ENCODE measurements at places on chromosomes 5 and 9.

GRCh38 chr9:138064547-138064946, 187.0 kb downstream of the CACNA1B start:
- no peak for DNase-seq

DNA sequence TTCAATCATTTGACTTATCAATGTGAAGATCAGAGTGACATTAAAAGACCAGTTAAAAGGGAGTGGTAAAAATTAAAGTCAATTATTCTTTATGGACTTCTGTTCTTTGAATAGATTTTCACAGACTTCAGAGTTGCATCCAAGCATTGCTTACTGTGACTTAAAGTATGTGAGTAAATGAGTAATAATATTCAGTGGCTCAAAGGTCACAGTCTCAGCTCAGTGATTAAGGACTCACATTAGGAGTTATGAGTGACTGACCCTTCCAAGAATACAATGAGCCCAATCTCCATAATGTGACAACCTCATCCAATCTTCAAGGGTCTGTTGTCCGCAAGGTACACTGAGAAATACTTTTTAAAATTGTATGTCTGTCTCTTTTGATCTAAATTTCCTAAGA, 811.2 kb downstream of the BRINP1 start:
- no peak for DNase-seq

- no peak for DNase-seq
These were observed 51.6 kb downstream of the DMRT1 start for GRCh38 chr9:893115-893514.

DNA sequence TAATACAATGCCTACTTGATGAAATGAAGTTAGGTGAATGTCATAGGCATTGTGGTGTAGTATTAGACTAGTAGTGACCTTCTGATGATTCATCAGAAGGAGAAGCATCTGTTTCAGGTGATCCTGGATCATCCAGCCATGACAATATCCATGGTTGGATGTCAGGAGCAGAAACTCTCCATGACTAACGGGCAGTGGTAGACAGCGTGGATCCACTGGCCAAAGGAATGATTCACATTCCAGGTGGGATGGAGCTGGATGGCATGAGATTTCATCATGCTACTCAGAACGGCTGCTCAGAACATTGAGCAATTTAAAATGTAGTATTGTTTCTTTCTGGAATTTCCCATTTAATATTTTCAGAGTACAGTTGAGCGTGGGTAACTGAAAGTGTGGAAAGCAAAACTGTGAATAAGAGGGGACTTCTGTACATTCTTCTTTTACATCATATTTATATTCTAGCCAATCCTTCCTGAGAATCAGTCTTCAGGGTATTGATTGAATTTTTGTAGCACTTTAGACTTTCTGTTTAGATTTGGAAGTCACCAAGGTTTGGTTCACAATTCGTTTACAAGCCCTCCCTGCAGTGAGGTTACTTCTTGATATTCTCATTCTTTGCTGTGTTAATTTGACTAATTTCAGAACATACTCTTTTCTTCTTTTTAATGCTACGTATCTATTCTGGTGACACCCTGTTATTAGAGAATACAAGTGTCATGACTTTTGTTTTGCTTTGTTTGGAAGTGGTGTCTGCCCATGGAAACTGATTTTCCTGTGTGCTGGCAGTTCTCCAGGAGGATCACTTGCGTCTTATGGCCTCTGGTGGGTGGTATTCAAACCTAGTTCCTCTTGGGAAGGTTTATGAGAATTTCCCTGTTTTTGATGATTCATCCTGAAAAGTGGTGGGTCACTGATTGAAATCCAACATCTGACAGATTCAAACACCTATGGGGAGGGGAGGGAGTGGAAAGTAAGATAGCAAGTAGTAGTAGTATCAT, 12.2 kb upstream of the CLINT1 start:
- peak; percentile 54 for DNase-seq

DNA sequence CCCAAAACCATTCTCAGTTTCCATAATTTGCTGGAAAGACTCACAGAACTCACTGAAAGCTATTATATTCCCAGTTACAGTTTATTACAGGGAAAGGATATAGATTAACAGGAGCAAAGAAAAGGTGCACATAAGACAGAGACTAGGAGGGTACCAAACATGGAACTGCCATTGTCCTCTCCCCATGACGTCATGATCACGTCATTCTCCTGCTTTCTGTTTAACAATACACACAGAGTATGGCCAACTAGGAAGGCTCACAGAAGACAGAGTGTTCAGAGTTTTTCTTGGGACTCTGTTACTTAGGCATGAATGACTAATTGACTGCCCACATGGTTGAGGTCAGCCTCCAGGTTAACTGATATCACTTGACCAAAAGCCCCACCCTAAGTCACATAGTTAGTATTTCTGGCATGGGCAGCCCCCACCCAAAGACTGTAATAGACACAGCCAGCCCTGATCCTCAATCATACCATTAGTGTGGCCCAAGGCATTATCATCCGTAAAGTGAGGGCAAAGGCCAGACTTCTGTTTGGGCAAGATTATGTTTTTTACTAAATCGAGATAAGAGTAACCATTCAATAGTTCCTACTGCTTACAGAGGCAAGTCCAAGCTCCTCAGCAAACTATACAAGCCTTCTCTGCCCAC, 353.5 kb upstream of the POU5F2 start:
- no peak for DNase-seq

GRCh38 chr9:37390759-37391158, 31.7 kb upstream of the GRHPR start:
- DNase-seq = no peak

- no peak for DNase-seq
These were observed 216.6 kb downstream of the NR2F1-AS1 start for GRCh38 chr5:93364378-93364777.

DNA sequence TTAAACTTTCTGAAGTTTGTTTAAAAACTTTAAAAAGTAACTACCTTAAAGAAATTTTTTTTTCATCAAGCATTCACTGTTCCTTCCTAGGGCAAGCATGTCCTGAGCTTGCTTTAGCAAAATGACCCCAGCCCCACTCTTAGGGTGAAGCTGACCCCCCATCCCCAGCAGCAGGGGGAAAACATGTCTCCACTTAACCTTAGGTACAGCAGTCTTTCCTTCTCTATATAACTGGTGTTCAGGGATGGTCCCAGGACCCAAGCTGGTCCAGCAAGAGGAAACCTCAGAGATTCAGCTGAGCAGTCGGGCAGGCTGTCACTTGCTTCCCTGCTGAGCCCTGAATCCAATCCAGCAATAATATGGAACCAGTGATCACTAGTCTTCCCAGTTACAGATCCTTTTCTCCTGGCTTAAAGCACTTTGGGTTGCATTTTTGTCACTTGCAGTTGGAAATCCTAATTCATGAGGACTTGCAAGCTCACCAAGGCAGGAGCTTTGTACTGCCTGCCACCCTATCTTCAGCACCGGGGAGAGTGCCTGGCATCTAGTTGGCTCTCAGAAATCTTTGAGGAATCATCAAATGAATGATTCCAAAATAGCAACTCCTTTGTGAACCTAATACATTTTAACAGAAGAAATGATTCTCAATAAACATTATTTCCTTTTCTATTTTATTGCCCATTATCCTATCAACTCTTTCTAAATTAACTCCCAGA, 91.2 kb downstream of the FSTL4 start:
- no peak for DNase-seq

DNA sequence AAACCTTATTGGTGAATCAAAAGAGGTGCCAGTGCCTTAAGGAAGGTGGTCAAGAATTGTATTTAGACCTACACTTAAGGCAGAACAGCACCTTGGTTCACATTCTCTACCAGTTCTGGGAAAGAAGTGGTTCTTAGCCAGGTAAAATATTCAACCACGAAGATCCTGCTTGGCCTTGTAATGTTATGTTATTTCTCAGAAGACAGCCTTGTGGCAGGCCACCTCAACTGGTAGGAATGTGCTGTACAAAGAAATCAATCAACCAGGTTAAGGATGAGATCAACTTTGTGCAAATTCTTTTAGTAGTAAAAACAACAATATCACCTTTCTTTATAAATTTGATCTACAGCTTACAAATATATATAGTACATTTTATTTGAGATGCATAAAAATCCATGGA, 246.8 kb downstream of the ARRDC3 start:
- DNase-seq = peak; percentile 14

DNA sequence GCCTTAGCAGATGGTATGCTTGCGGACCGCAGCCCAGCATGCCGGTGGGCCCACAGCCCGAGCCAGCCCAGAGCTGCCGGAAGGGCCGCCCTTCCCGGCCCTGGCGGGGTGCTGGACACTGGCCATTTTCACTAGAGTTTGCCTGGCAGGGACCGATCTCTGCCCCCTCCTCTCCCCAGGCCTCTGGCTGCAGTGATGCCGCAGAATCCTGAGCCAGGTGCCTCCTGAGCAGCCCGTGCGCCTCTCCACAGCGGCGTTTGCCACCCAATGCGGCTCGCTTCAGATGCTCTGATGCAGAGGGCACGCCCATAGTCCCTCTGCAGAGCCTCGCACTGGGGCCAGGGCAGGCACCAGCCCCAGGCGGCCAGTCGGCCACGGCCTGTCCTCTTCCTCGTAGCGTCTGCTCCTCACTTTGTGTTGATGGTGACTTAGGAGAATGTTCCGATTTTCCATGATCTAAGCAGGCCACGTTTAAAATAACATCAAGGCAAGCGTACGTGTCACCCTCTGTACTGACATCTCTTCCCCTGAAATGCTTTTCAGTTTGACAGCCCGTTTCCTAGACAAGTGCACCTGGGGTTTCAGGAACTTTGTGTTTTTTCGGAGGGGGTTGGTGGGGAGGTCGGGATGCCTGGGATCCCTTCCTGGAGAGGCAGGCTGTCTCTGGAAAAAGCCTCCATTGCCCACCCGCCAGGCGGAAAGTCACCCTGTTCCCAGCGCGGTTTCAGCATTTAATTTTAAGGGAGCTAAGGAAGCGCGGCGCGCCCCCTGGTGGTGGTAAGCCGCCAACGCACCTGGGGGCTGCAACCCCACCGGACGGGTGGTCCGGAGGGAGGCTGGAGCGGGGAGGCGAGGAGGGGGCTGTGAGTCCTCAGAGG, 29.8 kb upstream of the HMCN2 start:
- peak; percentile 50 for DNase-seq

DNA sequence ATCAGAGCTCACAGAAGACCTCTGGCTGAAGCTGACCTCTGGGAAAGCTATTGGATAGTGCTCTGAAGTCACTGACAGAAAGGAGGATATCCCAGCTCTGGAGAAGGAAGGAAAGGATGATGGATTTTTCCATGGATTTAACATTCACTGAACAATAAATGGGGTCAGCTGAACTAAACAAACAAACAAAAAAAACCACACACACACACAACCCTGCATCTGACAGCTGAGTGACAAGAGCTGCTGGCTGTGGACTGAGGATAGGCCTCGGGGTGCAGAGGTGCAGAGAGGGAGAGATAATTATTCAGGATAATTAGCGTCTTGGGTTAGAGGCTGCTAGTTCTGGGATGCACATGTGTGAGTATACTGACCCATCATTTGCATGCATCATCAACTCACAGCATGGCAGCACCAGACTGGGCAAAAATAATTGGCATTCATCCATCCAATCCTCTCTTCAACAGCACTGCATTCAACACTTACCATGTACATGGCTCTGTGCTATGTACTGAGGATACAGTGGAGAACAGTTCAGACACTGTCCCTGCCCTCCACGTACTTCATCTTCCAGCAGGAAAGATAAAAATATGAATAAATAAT, 131.4 kb upstream of the TRIM32 start:
- DNase-seq = no peak

GRCh38 chr5:138699482-138699881, 53.7 kb upstream of the CTNNA1 start:
- DNase-seq = no peak

DNA sequence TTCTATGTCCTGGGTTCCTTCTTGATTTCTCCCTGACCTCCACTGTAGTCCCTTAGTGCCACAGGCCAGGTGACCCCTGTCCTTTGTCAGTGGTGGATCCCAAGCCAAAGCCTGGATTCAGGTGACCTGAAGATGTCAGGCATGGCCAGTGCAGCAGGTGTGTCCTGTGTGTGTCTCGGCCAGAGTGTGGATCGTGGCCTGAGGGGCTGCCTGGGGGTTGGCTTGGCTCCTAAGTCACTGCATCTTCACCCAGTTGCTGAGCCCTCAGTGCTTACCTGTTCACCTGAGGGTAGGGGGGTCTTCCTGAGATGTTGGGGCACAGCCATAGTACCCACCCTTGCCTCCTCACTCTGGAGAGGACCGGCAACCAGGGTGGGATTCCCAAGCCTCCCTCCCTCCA, 61.8 kb upstream of the PITX1 start:
- no peak for DNase-seq

DNA sequence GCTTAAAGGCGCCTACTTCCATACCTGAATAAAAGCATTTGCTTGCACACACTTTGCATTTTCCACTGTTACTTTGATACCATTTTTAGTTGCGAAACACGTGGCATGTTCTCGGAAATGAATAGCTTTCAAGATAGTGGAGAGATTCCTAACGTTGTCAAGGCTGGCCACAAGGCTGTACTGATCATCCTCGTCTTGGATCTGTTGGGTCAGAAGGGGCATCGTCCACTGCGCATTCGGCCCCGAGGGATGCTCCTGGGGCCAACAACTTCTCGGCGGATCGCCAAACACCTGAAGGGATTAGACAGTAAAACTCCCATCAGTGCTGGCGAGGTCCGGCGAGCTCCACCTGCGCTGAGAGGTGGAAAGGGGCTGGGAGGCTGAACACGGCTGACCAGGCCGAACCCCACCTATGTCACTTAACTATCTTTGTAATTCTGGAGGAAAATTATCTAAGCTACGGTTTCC, 599 bp downstream of the RAD1 start:
- DNase-seq = peak; percentile 29

- DNase-seq = peak; percentile 18
These were observed 114.1 kb downstream of the MUSK start for GRCh38 chr9:110782701-110783100.

GRCh38 chr5:15267966-15268365, 232.0 kb upstream of the FBXL7 start:
- no peak for DNase-seq

DNA sequence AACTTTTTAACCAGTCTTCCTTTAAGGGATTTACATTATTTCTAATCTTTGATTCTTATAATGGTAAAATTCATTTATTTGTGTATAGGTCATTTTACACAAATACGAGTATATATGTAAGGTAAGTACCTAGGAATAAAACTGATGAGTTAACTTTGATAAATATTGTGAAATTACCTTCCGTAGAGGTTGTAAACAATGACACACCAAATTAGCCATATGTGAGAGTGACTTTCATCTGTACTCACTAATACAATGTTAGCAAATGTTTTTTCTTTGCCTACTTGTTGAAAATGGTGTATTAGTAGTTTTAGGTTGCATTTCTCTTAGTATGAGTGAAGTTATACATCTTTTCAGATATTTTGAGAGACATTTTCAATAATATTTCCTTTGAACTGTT, 42.6 kb upstream of the TSLP start:
- no peak for DNase-seq

GRCh38 chr5:160342413-160342941, 27.9 kb downstream of the C1QTNF2 start:
- DNase-seq = peak; percentile 61

- DNase-seq = peak; percentile 28
These were observed 2.9 kb upstream of the RBM22 start for GRCh38 chr5:150703762-150704161.

GRCh38 chr9:2785060-2785950, 58.6 kb downstream of the PUM3 start:
- peak; percentile 41 for DNase-seq

- DNase-seq = peak; percentile 15
These were observed 2.3 kb upstream of the HK3 start for GRCh38 chr5:176901260-176902101.

- no peak for DNase-seq
These were observed 92.4 kb upstream of the CAST start for GRCh38 chr5:96569770-96570169.

GRCh38 chr9:85981369-85981768, 40.4 kb downstream of the NAA35 start:
- DNase-seq = no peak

- no peak for DNase-seq
These were observed 135.8 kb downstream of the KDM4C start for GRCh38 chr9:6893350-6894131.

Measured in IMR-90 (cell line).